ENCODE measurements at places on chromosomes 12 and 14. TPM values are rescaled to one million over a fixed set of nuclear protein-coding genes. Genes with fewer than 3 reads are reported as not detected.

MAP3K9 gene
- 0.27 TPM for total RNA-seq

PLEKHG7 gene
- total RNA-seq: not detected

HDAC7 gene
- 92.1 TPM for total RNA-seq

GLT1D1 gene
- under 0.01 TPM for total RNA-seq

ZNF385A gene
- total RNA-seq: 4.6 TPM

TMCC3 gene
- 0.81 TPM for total RNA-seq

SLC25A47 gene
- total RNA-seq: not detected

CPNE6 gene
- total RNA-seq: not detected
